ENCODE measurements at places on chromosomes 5 and 9. TPM values are rescaled to one million over a fixed set of nuclear protein-coding genes. Genes with fewer than 3 reads are reported as not detected.

GPR151 gene
- not detected for total RNA-seq

DNA sequence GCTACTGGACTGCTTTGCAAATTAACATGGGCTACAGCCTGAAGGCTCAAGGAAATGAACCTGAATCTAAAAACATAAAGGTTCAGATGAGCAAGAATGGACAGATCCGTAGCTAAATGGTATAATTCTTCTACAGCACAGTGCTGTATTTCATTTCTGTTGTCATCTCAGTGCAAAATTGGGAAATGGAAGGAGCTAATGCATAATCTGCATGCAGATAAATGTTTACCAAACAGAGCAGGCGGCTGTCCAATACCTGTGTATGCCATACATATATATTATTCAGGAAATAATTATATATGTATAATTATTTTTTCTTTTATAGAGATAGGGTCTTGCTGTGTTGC, 4.3 kb upstream of the HSPA9 start:
- H3K36me3 ChIP-seq, result no peaks in the 10 kb centered on the region
- H3K4me1 ChIP-seq, result peaks cover 7% of the 10 kb centered on the region
- no peak overlapping the region for H3K4me3 ChIP-seq

GRCh38 chr5:96565582-96566265, 96.5 kb upstream of the CAST start:
- no peak overlapping the region for H3K27ac ChIP-seq
- H3K27me3 ChIP-seq, result no peaks in the 10 kb centered on the region
- DNase-seq, result no peak
- H3K4me1 ChIP-seq, result peaks cover 17% of the 10 kb centered on the region

GRCh38 chr5:24510523-24510988, 134.2 kb downstream of the CDH10 start:
- no peaks in the 10 kb centered on the region for H3K36me3 ChIP-seq
- no peaks in the 10 kb centered on the region for H3K27me3 ChIP-seq
- H3K4me1 ChIP-seq, result no peaks in the 10 kb centered on the region
- no peak for DNase-seq
- no peak overlapping the region for H3K4me3 ChIP-seq
